Stimulated activated CD8-positive, alpha-beta memory T cell treated with anti-CD3 and anti-CD28 coated beads, Interleukin-15, amount 100 ng/mL, for 4 hours (primary cell): ENCODE measurements at places on chromosomes 12 and 14.

DNA sequence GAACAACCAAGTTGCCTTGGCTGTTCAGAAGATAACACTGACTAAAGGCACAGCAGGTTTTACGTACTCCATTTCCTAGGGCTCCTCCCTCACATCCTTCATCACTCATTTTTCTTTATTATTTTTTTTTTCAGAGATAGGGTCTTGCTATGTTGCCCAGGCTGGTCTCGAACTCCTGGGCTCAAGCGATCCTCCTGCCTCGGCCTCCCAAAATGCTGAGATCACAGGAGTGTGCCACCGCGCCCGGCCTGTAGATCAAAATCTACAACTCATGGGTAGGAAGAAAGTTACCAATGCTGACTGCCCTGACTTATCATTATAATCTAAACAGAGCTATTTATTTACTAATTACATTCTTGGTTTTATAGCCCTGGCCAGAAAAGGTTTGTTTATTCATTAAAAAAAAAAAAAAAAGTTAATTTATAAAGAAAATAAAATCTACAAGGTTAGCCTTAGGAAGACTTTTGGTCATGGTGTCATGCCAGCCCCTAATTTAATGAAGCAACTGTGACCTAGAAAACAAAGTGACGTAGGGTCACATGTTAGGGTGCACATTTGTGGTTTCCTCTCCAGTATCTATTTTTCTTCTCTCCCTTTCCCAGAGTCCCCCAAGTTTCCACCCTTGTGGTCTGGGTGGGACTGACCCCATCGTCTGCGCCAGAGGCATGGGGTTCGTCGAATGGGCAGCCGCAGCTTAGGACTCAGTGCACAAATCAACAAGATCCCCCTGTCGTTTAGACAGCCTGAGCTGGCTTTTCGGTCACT is 19.0 kb upstream of the FOXN3 start:
- no peak for DNase-seq

DNA sequence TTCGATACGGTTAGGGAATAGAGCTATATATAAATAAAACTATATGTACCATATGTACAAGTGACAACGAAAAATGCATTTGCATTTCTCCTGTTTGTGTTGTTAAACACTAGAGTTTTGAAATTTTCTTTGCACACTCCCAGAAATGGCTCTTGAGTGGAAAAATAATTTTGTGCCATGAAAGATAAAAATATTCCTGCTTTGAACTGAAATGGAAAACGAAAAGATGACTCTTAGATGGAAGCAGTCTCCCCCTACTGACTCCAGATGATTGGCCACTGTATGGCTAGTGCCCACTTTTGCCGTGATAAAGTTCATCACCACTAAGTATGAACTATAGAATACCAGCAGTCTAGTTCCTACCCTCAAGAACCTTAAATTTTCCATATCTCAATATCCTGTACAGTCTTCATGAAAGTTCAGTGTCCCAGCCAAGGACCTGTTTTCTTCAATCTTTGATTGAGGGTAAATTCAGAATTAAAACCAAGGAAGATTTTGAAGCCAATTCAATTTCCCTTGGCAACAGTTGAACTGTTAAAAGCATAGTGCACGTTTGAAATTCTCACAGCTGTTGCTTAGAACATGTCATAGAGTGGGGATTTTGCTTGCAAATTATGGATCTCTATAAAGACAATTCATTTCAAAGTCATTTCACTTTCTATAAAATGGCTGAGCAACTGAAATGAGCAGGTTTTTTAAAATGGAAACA is 1.6 kb upstream of the PPP2R5E start:
- DNase-seq, result no peak

GRCh38 chr14:50859296-50859624 is 12.6 kb upstream of the ABHD12B start:
- DNase-seq, result no peak

DNA sequence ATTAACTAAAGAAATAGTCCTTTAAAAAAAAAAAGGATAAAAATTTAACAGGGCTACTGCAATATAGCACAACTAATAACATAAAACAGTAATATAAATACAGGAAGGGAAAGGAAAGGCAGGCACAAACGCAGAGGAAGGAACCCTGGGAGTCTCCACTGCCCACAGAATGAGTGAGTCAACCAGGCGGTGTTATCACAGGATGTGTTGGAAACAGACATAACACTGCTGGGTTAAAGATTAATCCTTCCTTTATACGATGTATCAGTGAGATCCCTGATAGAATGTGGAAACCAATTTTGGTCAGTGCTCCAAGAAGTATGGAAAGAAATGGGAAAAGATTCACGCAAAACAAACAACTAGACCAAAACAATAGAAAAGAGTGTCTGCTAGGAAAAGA is 47.9 kb downstream of the FGD6 start:
- no peak for DNase-seq

- DNase-seq, result no peak
Observed at GRCh38 chr12:51082561-51083125, 753 bp downstream of the CSRNP2 start.

GRCh38 chr12:19548834-19549233 is 109.5 kb downstream of the AEBP2 start:
- no peak for DNase-seq

GRCh38 chr14:61563162-61563511 is 132.2 kb upstream of the HIF1A start:
- DNase-seq, result no peak

- DNase-seq, result no peak
Observed at GRCh38 chr12:124086299-124086898, 113.4 kb downstream of the ZNF664 start.

DNA sequence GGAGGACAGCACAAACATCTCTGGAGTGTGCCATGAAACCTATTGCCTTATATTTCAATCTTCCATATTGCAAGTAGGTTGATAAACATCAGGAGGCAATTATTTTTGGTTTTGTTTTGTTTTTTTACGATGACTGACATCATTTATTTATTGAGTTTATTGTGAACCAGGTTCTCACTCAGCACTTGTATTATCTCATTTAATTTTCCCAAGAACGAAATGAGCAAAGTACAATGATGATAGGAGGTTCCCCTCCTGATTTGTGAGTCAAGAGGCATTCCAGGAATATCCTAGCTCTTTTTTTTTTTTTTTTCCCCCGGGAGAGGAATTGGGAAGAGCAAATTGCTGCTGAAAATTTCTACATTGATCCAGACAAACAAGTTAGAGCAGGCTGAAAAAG is 4.7 kb downstream of the SOCS2 start:
- DNase-seq, result no peak

DNA sequence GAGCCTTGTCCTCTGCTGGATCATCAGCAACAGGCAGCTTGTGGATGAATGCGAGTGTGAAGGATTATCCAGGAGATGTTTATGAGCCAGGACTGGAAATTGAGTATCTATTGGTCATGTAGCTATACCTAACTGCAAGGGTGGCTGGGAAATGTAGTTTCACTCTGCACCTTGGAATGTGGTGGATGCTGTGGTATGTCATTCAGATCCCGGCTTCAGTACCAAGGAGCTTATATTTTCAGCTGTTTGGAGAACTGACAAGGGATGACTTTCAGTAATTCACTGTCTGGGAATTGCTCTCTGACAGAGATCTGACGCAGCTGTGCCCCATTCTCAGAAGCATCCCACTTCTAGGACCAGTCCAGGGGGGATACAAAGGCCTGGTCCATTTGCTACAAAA is 792.3 kb upstream of the NOVA1 start:
- DNase-seq, result no peak

DNA sequence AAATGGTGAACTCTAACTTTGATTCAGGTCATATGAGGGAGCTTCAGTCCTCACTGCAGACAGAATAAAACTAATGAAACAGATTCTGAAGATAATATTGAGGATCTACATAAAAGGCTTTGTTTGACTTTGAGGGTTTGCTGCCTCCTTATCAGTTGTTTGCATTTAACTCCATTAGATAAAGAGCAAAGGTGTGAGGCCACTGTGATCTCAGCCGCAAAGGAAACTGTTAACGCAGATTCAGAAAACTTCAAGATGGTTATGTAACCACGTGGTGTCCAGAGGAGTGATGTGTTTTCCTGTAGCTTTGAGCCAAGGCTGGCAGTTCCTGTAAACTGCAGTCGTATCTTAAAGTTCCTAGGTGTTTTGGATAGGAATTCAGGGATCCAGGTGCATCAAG is 67.8 kb downstream of the METTL25 start:
- DNase-seq, result no peak

DNA sequence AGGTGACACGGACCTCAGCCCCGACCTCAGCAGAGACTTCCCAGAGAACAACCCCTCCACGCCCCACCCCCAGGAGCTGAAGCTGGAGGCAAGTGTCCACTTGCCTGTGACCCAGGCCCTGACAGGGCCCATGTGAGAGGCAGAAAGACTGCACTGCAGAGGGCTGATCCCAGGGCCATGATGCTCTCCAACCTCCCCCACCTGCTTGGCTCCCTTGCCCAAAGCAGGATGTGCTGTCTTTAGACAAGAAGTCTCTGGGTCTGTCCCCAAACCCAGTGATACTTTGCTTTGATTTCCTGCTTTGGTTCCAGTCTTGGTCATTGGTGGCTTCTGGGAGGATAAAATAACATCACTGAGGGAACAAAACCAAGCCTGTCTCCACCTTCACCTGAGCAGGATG is 59.4 kb downstream of the BCL11B start:
- DNase-seq, result no peak

DNA sequence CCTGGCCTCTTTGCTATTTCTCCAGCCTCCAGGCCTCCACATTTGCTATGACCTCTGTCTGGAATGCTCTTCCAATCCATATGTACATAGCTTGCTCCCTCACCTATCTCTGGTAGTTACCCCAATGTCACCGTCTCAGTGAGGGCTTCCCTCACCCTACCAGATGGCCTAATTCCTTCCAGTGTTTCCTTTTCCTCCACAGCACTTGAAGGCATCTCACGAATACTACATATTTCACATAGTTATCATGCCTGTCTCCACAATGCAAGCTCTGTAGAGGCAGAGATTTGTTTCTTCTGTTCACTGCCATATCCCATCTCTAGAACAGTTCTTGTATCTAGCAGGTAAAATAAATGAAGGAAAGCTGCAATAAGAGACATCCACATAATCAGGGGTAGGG is 21.3 kb upstream of the HSP90B1 start:
- DNase-seq, result no peak

- no peak for DNase-seq
Observed at GRCh38 chr12:70719672-70720420, 82.6 kb upstream of the PTPRB start.

GRCh38 chr14:94686511-94687160 is 74.4 kb downstream of the SERPINA3 start:
- DNase-seq, result no peak

DNA sequence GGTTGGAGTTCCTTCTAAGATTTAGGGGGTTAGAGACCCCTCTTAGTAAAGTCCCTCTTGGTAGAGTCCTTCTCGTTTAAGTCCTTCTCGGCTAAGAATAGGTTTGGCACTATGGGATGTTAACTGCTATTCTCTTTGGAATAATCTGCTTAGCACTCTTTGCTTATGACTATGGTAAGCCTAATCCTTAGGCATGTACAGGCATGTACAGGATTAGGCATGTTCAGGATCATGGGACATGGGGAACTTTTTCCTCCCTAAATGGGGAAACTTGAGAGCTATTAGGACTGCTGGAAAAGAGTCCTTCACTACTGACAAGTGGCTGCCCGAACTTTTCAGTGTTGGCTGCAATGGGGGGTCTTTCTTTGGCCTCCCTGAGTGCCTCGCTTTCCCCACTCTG is 193.3 kb downstream of the TMEM117 start:
- DNase-seq, result no peak

DNA sequence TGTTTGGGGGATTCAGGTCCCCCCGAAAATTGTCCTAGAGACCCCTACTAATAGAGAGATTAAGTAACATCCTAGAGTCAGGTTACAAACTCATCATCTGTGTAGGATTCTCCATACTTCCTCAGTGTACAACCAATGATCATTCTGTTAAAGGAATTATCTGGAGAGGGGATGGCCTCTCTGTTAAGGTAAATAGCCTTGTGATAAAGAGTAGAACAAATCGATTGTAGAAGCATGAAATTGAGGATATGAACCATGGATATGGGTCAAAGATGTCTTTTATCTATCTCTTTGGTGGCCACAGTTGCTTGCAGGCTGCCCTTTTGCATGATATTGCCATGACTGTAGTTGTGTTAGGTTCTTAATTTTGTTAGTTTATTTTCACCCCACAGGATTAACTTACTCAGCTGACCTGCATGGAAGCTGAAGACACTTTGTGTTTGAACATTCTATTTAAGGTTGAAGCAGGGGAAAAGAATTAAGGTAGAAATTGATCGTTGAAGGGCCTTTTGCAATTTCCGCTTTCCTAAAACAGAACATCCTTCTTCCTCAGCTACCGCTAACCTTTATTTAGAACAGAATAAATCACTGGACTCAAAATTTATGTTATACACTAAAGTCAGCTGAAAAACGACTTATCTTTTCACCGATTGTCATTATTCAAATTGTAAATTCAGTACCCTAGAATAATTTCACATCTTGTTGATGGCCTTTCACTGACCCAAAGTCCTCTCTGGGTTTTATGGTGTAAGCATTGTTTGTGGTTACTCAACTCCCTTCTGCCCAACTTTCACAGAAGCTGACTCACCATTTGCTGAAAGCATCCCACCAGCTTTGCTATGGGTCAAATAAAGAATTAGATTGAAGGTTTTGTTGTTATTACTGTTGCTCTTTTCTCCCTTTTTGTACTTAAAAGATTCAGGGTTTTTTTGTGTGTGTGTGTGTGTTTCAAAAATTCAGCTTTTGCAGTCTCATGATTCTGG is 52.3 kb downstream of the IRAK3 start:
- DNase-seq, result no peak

DNA sequence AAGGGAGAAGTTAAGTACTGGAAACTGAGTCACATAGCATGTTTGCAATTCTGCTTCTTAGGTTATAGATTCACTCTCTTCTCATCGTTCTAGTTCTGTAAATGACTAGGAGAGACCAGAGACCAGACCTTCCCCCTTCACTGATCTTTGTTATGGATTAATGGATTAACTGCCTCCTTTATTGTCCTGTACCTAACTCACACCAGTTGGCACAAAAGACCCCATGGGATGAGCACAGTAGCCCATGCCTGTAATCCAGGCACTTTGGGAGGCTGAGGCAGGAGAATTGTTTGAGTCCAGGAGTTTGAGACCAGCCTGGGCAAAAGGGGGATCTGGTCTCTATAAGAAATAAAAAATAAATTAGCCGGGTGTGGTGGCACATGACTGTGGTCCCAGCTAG is 20.8 kb downstream of the BCAT1 start:
- DNase-seq, result no peak

DNA sequence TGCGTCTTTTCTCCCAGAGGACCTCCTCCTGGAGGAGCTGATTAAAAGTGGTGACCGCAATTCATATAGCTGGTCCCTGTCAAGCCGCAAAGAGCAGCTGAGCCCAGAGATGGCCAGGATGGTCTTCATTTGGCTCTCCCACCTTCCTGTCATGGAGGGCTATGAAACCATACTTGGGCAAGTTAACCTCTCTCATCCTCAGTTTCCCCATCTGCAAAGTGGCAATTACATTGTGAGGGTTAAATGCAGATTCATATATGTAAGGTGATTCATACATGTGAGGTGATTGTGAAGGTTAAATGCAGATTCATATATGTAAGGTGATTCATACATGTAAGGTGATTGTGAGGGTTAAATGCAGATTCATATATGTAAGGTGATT is 3.6 kb upstream of the TESC start:
- DNase-seq, result no peak
